ENCODE measurements at places on chromosomes 4 and X.

DNA sequence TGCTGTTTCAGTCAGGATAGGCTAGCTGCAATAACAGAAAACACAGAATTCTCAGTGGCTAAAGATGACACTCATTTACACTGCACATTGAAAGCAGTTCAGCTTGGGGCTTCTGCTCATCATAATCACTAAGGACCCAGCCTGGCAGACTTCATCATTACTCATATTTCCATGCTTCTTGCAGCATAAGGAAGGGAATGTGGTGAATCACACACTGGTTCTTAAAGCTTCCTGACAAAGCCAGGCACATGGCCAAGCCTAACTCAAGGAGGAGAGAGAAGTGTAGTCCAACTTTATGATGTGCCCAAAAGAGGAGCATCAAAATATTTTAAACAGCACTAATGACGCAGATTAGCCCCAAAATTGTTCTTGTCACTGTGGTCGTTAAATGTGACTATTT, 186.5 kb downstream of the BANK1 start:
- H3K36me3 ChIP-seq = no peaks in the 10 kb centered on the region
- no peaks in the 10 kb centered on the region for H3K4me1 ChIP-seq
- no peak overlapping the region for H3K27ac ChIP-seq
- no peak for DNase-seq
- no peaks in the 10 kb centered on the region for H3K27me3 ChIP-seq

GRCh38 chr4:153159728-153160221, 44.5 kb upstream of the TRIM2 start:
- DNase-seq = no peak
- H3K27ac ChIP-seq = no peak overlapping the region
- no peaks in the 10 kb centered on the region for H3K36me3 ChIP-seq
- H3K27me3 ChIP-seq = no peaks in the 10 kb centered on the region
- no peaks in the 10 kb centered on the region for H3K4me1 ChIP-seq

DNA sequence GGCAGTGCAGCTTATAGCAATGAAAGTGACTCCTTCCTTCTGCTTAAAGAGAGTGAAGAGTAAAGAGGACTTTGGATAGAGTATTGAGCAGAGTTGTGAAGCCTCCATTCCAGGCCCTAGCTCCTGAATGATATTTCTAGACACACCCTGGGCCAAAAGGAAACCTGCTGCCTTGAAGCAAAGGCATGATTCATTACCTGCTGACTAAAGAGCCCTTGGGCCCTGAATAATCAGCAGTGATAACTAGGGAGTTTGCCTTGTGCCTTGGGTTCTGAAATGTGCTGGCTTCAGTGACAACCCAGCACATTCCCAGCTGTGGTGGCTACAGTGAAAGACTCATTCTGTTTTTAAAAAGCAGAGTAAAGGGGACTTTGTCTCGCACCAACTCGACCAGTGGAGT, 49.2 kb downstream of the STPG2 start:
- H3K4me3 ChIP-seq = no peak overlapping the region
- DNase-seq = no peak
- H3K27me3 ChIP-seq = no peaks in the 10 kb centered on the region
- no peaks in the 10 kb centered on the region for H3K36me3 ChIP-seq

DNA sequence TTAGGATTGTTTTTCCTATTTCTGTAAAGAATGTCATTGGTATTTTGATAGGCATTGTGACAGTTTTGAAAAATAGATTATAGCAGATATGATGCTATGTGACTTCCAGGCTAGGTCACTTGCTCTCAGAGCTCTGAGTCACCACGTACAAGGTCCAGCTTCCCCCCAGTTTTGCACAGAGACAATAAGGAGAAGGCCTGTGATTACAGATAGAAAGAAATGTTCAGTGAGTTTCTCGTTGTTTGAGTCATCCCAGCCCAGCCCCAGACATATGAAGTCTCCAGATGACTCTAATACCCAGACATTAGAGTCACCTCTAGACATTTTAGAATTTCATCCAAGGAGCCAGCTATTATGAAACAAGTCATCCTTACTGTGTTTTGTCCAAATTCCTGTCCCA, 57.2 kb downstream of the MFAP3L start:
- no peak overlapping the region for H3K4me3 ChIP-seq
- no peak for DNase-seq
- H3K36me3 ChIP-seq = no peaks in the 10 kb centered on the region
- H3K4me1 ChIP-seq = no peaks in the 10 kb centered on the region
- H3K27ac ChIP-seq = no peak overlapping the region

DNA sequence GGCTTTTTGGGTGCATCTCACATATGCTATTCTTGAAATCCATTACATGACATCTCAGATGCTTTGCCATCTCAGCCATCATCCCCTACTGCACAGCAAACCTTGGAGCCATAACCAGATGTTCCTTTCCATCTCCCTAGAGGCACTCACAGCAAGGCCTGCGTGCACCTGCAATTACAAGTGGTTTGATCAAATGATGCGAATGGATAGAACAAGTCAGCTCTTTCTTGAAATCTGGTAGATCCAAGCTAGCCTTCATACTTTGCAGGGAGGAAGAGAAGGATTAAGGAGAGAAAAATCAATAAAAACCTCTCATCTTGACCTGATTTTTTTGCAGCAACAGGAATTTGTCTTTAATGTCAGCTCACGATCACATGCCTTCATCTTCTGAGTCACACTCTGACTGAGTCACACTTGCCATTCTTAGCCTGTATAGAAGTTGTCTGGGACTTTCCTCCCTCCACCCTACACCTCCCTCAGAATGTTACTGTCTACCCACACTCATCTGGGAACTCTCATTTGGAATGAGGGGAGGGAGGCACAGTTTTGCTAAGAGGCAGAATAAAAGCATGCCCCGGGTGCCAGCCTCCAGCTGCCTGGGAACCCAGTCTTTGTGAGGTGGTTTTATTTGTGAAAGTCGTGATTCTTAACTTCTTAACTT, 11.9 kb upstream of the TRIML1 start:
- no peak overlapping the region for H3K4me3 ChIP-seq
- H3K27me3 ChIP-seq = no peaks in the 10 kb centered on the region
- no peak for DNase-seq
- H3K27ac ChIP-seq = no peak overlapping the region
- H3K36me3 ChIP-seq = no peaks in the 10 kb centered on the region

GRCh38 chr4:76740866-76741662, 156.9 kb downstream of the SOWAHB start:
- H3K4me3 ChIP-seq = no peak overlapping the region
- H3K36me3 ChIP-seq = no peaks in the 10 kb centered on the region
- H3K27ac ChIP-seq = no peak overlapping the region
- DNase-seq = no peak
- H3K27me3 ChIP-seq = no peaks in the 10 kb centered on the region

- no peak overlapping the region for H3K4me3 ChIP-seq
- DNase-seq = no peak
- H3K4me1 ChIP-seq = peaks cover 35% of the 10 kb centered on the region
Observed at GRCh38 chr4:83257811-83258210, 26.8 kb downstream of the COQ2 start.

- no peaks in the 10 kb centered on the region for H3K36me3 ChIP-seq
- no peak overlapping the region for H3K4me3 ChIP-seq
- H3K27ac ChIP-seq = no peak overlapping the region
- DNase-seq = no peak
- no peaks in the 10 kb centered on the region for H3K27me3 ChIP-seq
Observed at GRCh38 chr4:108477527-108478108, 142.8 kb upstream of the RPL34 start.

Measured in vagina (tissue), 2 donors.